Stimulated activated CD4-positive, alpha-beta T cell treated with anti-CD3 and anti-CD28 coated beads, TNF-alpha, amount 100 ng/mL, for 48 hours (primary cell): ENCODE measurements at places on chromosomes 4 and X.

GRCh38 chr4:88758264-88758663 lies 60.6 kb upstream of the NAP1L5 start:
- no peak for DNase-seq

DNA sequence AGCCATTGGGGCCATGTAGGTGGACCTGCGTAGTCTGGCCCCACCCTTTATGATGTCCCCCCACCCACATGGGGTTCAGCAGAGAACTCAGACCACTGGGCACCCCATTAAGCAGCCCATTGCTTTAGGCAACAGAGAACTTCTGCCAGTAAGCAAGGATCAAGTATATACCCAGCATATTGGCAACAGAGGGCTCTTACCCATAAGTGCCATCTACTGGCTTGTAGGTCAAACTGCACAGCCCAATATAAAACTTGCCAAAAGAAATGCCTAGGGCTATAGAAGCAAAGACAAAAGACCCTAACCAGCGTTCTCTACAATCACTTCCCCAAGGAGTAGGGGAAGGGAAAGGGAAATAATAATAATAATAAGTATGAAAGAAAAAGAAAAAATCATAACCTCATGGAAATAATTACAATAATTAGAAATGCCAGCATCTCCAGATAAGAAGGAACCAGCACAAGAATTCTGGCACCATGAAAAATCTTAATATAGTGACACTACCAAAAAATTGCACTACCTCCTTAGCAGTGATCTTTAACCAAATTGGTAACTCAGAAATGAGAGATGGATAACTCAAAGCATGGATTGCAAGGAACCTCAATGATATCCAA lies 1090.7 kb downstream of the FAT4 start:
- DNase-seq = no peak

DNA sequence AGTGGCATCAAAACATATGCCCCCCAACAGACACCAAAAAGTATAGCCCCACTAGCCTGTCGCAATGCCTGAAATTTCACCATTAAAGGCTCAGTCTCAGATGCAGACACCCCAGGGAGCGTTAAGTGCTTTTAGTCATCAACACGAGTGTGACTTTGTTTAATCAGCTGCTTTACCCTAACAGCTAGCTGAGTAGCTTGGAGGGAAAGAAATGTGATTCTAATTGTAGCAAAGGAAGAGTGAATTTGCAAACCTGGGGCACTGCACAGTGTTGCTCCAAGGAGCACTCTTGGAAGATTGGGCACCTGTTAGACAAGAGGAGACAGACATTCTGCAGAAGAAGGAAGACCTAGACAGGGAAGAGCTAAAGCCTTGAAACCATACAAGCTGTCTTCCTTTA lies 145.1 kb downstream of the BEND2 start:
- DNase-seq = no peak

DNA sequence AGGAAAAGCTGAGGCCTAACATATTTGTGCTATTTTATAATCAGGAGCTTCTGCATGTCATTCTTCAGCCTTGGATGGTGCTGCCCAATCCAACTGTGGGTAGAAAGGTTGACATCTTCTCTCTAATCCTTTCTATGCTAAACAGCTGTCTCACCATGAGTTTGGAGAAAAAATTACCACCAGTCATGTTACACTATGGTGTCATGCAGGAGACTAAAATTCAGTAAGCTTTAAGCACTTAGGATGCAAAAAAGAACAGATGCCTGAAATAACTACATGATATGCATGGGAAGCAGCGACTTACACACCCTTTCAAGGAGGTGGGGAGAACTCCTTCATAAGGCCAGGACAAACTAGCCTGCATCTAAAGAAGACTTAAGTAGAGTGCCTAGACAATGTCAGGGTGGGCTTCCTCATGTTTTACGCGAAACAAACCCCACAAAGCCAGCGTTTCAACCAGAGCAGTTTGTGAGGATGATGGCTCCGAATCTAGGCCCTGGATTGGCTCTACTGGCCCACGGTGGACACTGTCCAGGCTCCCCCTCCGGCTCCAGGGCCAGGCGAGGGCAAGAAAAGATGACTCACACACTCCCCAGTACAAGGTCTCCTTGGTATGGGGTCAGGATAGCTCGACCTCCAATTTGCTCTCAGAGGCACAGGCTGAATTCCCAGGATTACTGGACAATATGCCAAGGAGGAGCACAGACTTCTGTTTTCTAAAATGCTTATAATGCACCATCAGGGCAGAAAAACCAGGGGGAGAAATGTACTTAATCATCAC lies 45.1 kb downstream of the STX18 start:
- no peak for DNase-seq

DNA sequence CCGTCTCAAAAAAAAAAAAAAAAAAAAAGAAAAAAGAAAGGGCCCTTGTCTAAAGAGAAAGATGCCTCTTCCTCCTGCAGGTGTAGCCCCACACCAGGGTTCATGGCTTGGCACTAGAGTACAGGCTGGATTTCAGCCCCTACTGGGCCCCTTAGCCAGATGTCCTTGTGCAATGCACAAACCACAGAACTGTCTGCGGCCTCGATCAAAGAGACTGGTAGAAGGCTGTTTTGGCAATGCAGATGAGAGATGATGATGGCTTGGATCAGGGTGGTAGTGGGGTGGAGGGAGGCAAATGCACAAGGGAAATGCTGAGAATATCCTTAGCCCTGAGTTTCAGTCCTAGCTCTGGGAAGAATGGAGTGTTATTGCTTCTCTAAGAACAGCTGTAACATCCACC lies 26.5 kb upstream of the TSR2 start:
- no peak for DNase-seq

DNA sequence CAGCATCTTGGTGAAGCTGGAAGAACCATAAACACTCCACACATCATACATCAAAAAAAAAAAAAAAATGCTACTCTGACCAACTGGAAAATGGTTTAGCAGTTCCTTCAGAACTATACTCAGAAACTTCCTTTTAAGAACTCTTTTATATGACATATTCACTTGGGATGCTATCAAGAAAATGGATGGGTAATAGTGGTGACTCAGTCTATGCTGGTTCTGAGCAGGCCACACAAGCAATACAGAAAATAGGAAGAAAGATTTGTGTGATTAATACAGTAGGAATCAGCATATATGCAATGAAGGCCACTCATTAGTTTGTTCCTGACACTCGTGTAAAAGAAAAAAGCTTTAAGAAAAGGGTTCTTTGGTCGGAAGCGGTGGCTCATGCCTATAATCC lies 123.5 kb upstream of the FAT4 start:
- no peak for DNase-seq

GRCh38 chr4:159673221-159673620 lies 570.3 kb downstream of the RAPGEF2 start:
- DNase-seq = no peak

- peak; percentile 11 for DNase-seq
Observed at GRCh38 chr4:72567821-72568675, 973 bp downstream of the ADAMTS3 start.

DNA sequence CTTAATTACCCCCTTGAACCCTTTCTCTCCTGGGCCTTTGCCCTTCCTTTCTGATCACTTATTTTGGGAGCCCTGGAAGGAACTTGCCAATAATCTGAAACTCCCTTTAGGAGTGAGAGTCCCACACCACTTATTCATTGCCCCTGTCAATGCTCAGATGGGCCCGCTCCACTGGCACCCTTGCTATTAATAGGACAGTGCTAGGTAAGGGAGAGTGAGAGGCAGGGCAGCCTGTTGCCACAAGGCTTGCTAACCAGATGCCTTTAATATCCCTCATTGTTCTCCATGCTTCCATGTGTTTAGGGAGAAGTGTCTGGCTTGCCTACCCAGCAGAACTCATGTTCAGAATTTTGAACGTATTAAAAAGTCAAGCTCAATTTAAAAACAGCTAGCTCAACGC lies 1.7 kb upstream of the NHS start:
- DNase-seq = no peak

DNA sequence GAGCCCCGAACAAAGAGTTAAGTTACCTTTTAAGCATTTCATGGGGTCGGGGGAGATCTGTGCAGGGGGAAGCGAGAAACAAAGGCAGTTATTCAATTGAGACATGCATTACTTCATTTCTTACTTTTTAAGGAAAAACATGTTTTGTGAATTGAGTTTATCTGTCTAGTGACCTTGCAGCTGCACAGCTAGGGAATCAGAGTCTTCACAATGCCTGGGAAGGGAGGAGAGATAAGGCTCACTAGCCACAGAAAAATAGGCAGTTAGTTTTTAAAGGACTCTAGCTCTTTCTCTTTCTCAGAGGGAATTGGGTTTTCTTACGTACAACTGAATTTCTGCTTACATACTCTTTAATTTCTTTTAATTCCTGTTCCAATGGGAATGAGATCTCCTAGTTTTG lies 26.2 kb upstream of the ZBTB33 start:
- no peak for DNase-seq

DNA sequence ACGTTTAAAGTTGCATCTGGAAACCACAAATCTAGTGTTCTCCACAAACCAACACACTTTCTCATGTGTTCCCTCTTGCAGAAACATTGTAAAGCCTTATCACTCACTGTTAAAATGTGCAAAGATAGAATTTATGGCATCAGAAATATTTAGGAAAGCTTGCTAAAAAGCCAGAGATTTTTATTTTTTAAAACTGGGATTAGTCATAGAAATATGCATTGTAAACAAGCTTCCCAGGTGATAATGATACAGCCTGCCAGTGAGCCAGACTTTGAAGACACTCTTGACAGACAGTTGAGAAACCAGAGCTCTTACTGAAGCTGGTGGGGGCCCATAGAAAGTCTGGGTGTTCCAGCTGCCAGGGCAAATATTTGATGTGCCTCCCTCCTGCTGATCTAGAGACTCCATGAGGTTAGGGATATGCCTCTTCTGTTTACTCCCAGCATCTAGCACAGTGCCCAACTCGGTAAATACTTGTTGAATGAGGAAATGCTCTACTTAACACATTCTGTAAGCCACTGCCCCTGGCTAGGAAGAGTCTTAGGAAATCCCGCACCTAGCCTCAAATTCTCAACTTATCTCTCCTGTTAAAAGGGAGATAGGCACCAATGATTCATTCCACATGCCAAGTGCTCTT lies 179.0 kb upstream of the RASGEF1B start:
- DNase-seq = no peak

- no peak for DNase-seq
Observed at GRCh38 chrX:108224218-108224617, 132.6 kb downstream of the ATG4A start.

DNA sequence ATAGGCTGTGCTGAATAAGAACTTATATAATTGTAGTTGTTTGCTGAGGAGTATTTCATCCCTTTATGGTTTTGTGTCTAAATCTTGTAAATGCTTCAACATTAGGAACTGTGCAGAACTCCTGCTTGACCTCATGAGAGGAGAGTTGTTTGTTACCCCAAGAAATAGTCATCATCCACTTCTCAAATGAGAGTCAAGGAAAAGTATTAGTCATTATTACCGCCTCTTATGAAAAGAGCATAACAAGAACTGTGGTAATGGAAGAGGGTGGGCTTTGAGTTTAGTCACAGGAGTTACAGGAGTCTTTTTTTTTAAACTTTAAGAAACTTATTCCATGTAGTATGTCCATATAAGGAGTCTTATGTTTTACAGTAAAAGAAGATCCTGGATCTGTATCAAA lies 132.9 kb downstream of the RAP1GDS1 start:
- DNase-seq = no peak

DNA sequence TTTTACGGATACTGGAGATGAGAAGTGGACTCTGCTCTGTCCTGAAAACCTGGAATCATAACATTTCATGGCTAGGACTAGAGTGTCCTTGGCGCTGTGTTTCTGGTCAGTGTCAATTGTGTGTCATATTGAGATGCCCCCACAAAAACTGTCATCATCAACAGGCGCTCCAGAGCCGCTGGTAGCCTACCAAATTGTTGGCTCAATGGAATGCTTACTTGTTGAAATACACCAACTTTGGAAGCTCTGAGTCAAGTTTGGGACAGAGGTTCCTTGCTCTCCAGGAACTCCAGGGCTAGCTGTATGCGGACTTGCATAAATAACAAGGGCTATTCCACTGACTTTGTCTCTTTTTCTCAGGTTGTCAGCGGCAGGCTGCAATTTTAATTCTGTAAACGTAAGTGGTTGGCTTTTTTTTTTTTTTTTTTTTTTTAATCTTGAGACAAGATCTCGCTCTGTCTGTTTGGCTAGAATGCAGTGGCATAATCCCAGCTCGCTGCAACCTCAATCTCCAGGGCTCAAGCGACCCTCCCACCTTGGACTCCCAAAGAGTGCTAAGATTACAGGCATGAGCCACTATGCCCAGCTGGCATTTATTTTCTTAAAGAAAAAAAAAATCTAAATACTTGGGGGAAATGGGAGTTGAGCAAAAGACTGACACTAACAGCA lies 871 bp upstream of the HPGD start:
- no peak for DNase-seq

DNA sequence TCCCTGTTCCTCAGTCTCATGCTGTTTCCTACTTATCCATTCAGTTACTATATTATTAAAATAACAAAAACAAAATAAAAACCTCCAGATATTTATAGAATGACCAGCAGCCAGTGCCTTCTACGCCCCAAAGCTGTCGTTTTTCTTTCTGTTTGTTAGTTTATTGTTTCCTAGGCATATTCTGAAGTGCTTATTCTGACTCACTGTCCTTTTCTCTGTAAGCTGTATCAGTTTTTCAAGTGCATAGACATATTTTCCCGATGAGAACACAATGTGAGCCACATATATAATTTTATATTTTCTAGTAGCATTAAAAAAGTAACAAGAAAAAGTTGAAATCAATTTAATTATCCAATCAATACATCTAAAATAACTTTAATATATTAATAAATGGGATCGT lies 2158.6 kb upstream of the TENM3 start:
- no peak for DNase-seq

- DNase-seq = no peak
Observed at GRCh38 chr4:163482190-163482589, 8.6 kb upstream of the TKTL2 start.

GRCh38 chr4:140595065-140595464 lies 26.3 kb upstream of the UCP1 start:
- no peak for DNase-seq

DNA sequence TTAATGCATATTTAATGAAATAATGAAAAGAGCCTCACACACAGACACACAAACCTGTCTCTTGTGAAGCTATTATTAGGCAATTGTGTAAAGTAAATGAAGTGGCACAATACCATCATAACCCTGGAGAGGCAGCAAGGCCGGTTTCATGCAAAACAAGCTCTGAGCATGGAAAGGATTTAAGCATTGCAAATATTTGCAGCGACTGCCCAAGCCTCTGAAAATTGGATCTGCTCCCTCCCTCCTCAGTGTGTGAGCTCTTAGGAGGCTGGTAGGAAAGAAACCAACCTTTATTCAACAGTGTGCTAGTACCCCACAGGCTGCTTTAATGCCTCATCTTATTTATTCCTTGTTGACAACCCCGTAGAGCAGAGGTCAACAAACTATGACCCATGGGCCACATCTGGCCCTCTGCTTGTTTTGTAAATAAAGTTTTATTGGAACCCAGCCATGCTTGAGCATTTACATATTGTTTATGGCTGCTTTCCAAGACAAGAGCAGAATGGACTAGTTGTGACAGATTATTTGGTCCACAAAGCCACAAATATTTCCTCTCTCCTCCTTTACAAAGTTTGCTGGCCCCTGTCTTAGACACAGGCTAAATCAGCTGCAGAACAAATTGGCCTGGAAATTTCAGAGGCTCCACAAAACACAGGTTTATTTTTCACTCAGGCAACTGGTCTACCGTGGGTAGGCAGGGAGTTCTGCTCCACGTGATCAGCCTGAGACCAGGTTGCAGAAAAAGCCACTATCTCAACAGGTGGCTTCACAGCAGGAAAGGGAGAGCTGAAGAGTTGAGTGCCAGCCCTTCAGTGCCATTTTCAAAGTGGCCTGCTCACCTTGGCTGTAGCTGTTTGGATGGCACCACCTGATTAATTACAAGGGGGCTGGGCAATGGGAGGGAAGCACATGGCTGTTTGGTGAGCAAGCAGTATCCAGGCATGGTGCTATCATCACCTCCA lies 16.8 kb downstream of the RS1 start:
- no peak for DNase-seq
